Esophagus squamous epithelium (tissue), 5 donors: ENCODE measurements at places on chromosomes 11 and 22.

DNA sequence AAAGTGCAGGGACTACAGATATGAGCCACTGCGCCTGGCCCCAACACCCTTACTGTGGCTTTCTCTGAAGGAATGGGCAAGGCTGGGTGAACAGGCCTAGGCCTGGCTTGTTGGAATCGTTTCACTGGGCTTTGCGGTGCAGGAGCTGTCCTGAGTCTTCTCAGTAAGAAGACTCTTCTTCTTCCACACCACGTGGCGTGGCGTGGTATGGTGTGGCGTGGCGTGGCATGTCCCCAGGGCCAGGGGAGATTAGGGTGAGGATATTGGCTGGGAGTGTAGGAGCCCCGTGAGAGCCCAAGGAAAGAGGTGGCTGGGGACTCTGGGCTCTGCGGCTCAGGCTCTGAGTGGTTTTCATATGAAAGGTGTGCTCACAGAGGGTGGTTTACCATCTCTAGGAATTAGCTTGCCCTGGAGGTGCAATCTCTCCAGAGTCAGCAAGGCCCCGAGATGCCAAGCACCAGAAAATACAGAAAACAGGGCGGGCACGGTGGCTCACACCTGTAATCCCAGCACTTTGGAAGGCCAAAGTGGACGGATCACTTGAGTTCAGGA lies 70.7 kb downstream of the PARVB start:
- DNase-seq = no peak

GRCh38 chr11:132490978-132491377 lies 1041.3 kb downstream of the OPCML start:
- DNase-seq = no peak

GRCh38 chr11:82899957-82900276 lies 313 bp downstream of the PRCP start:
- DNase-seq = no peak

- DNase-seq = no peak
Measured at GRCh38 chr11:99759787-99760186, 739.0 kb downstream of the CNTN5 start.

GRCh38 chr11:134101282-134101681 lies 32.4 kb downstream of the JAM3 start:
- no peak for DNase-seq

- no peak for DNase-seq
Measured at GRCh38 chr11:119262668-119263351, 54.1 kb downstream of the MCAM start.

GRCh38 chr11:43504316-43504950 lies 145.7 kb downstream of the TTC17 start:
- DNase-seq = no peak

- DNase-seq = no peak
Measured at GRCh38 chr11:45617871-45618601, 47.4 kb downstream of the CHST1 start.

- DNase-seq = no peak
Measured at GRCh38 chr11:69645801-69646492, 5.0 kb downstream of the CCND1 start.

DNA sequence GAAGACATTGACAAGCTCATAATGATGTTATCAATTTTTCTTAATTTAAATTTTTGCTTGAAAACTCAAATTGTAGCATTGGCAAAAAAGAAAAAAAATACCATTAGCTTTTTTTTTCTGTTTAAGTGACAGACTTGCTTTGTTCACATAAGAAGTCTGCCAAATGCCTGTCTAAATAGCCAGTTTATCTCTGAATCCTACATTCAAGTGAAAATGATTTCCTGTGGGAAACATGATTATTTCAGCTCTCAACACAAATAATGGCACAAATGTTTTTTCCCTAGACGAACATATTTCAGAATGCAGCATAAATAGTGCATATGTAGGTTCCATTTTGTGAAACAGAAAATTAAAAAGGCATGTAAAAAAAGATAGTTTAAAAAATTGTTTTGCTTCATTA lies 23.5 kb downstream of the TYR start:
- DNase-seq = no peak

DNA sequence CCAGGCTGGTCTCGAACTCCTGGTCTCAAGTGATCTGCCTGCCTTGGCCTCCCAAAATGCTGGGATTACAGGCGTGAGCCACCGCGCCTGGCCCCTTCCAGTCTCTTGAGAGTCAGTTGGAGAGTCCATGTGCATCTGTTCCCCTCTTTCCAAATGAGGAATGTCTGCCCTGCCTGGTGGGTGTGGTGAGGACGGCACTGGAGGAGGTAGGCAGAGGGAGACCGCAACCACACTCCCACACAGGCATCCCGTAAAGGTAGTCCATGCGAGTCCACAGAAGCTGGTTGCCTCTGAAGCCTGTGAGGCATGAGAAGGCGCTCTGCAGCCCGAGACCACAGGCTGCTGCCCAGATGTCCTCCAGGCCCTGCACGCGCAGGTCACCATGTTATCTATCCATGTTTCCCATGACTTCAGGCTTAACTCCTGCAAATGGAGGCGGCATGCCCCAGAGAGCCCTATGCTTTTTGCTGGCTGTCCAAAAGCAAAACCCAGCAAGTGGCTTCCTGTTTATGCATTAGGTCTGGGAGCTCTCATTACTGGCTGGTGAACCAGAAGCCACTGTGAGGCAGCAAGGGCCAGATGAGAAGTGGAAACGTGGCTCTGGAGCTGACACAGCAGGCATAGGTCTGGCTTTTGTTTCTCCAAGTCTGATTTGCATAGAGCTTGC lies 43.4 kb downstream of the GRIK4 start:
- no peak for DNase-seq

GRCh38 chr11:67627812-67628624 lies 1.7 kb downstream of the NUDT8 start:
- DNase-seq = no peak

DNA sequence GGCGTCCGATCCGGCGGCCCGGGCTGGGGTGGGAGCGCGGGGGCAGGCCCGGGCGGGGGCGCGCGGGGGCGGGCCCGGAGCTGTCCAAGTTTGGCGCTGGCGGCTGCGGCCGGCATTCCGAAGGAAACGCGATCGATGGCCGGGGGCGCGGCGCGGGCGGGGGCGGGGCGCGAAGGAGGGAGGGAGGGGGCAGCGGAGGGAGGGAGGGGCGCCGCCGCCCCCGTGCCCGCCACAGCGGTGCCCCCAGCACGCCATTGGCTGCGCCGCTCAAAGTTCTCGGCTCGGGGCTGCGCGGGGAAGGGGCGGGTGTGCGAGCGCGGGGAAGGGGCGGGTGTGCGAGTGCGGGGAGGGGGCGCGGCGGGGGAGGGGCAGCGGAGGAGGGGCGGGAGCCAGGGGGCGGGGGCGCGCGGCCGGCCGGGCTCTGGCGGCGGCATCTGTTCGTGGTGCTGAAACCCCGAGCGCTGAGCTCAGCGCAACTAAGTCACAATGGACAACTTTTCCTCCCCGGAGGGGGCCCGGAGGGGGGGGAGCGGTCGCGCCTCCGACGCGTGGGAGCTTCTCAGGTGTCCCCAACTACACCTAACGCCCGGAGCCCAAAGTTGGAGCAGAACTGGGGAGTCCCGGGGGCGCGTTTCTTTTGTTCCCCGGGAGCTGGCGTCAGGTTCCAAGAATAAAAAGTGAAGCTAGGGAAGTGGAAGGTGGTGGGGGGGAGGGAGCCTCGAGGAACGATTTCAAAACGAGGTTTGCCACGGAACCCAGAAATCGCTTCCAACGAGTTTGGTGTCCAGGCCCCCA lies 2.2 kb downstream of the PHF21B start:
- no peak for DNase-seq

- no peak for DNase-seq
Measured at GRCh38 chr22:37571258-37571991, 8.5 kb downstream of the LGALS2 start.

DNA sequence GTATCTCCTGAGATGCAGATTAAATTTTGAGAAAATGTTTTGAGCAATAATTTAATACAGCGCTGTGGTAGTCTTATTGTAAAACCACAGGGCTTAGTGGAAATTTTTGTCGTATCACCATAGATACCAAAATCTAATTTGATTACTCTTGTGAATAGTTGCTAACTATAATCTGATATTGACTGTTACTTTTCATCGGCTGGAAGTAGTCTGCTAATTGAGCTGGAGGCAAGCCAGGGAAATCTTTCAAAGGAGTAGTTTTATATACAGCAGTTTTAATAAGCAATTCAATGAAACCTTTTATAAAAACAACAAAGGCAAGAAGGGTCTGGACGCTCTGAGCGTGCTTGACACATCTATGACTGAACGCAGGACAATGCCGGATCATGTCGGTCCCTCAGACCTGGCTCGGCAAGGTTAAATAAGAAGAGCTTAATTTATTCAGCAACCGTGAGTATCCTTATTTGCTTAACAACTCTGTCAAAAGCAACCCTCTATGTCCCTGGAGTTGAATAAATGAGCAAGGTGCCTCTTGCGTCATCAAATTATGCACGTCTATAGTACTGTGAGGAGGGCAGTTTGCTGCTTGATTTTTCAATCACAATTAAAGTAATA lies 121.2 kb downstream of the NCAM1 start:
- no peak for DNase-seq

DNA sequence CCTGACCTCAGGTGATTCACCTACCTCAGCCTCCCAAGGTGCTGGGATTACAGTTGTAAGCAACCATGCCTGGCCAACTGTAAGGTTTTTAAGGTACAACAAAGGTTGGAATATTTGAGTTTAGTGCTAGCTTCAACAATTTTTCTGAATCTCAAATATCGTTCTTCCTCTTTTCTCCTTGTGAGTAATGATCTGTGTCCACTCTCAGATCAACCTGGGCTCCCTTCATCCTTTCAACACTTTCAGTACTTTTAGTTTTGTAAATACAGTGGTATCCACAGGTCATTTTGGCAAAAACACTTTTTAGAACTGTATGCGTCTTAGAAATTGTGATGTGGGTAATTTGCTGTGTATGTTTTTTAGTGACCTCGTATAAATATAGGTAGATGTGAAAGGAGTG lies 7.9 kb downstream of the PACS1 start:
- no peak for DNase-seq

GRCh38 chr22:44422746-44423380 lies 75.2 kb downstream of the RTL6 start:
- no peak for DNase-seq

DNA sequence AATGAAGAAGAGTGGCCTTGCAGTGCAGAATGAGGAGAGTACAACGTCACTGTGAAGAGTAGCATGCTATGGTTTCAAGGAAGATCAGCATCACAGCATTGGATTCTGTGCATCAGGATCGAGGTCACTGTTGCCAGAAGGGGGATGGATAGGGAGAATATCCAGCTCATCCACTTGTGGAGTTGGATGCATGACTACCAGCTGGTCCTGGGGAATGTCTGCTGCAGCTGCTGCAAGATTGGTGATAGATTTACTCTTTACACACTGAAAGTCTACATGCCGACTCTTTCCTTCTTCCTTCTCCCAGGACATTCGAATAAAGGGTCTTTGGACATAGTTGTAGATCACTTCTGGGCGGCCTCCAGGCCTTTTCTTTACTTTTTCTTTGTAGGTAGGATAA lies 74.3 kb downstream of the BTBD10 start:
- no peak for DNase-seq

DNA sequence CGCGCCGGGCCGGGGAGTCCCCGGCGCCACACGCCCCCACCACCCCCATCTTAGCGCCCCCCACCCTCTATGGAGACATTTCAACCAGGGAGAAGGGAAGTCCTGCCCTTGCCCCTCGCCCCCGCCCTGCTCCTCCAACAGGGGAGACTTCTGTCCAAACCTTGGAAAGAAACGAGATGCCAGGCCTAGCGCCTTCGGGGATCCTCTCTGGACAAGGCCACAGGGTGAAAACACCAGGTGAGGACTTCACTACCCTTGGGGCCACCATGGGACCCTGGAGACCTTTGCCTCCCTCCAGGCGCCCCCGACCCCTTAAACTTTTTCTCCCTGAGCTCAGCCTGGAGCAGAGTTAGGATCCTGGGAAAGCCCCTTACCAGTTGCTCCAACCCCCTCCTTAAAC lies 11.6 kb upstream of the NPAS4 start:
- no peak for DNase-seq

- DNase-seq = no peak
Measured at GRCh38 chr11:72642884-72643522, 31.2 kb downstream of the PDE2A start.

DNA sequence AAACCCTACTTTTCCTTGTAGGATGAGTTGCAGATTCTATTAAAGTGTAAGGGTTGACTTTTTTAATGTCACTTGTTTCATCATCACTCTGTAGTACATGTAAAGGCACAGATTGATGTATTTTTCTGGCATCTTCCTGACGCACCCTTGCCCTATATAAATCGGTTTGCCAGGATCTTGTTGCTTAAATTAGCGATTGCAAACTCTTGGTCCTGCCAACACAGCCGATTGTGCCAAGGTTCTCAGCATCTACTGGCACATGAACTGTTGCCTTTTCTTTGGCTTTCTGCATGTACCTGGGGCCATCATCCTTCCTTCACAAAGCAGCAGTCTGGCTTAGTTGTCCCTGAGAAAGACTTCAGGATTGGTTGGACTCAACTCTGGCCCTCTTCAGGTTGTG lies 7.5 kb upstream of the LIN7C start:
- DNase-seq = no peak
